ENCODE measurements at places on chromosomes 13 and 19.
A peak's percentile ranks its signal among the peaks of the same experiment; 100 is the strongest.

GRCh38 chr13:54706336-54706735 is 1677.7 kb downstream of the OLFM4 start:
- DNase-seq, result no peak

DNA sequence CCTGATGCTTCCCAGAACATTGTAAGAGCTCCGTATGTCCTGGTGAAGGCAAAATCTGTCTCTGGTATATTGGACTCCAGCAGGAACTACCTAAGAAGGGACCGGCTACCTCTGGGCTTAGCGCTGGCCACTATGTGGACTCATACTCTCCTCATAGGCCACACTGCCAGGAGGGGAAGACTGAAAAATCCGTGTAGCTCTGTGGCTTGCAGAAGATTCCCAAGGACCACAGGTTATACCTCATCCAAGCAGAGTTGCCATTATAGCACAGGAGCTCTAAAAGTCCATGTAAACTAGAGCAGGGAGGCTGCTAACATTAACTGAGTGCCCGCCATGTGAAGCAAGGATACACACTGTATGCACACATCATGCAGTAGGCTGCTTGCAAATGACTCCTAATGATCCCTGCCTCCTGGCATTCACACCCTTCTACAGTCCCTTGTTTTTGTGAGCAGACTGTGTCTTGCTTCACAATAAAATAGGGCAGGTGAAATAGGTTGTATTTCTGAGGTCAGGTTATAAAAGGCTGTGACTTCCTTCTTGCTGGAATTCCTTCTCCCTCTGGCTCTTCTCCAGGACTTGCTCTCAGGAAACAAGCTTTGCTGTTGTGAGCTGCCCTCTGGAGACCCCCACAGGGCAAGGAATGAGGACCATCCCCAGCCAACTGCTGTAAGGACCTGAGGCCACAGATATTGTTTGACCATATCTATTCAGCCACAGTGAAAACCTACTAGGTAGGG is 192.6 kb upstream of the UBL3 start:
- DNase-seq, result no peak

DNA sequence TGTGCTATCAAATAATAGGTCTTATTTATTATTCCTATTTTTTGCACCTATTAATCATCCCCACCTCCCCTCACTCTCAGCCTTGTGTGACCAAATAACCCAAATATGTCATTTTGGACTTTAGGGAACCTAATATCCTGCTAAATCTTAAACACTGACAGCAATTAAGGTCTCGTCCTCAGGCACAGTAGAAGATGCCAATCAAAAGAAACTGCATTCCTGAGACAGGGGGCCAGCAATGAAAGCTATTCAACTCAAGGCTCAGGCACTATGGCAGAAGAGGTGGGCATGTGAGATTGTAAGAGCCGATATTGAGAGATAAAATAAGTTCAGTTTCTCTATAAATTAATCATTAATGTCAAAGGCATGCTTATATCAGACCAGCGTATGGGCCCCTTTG is 1437.7 kb upstream of the PCDH9 start:
- no peak for DNase-seq

GRCh38 chr13:65343898-65344663 is 1886.1 kb downstream of the PCDH9 start:
- no peak for DNase-seq

- peak; percentile 39 for DNase-seq
Measured at GRCh38 chr13:51895906-51896888, 34.4 kb downstream of the CCDC70 start.

- DNase-seq, result no peak
Measured at GRCh38 chr19:8528500-8528899, 14.5 kb upstream of the ZNF414 start.

DNA sequence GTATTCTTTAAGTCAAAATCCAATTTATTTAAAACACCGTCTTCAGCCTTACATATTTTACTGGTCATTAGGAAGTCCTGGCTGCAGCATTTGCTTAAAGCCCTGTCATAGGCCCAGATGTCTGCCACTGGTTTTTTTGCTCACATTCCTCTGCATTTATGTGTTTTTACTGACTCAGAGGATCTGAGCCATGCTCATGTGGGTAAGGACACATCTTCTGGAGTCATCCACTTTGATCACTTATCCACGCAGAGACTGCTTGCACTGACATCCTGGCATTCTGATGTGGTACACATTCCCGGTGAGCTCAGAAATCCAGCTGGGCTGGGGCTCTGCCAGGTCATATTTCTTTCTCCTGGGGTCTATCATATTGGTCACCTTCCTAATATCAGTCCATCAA is 531.7 kb upstream of the ARGLU1 start:
- no peak for DNase-seq

- no peak for DNase-seq
Measured at GRCh38 chr13:44352202-44352601, 21.4 kb upstream of the SERP2 start.

DNA sequence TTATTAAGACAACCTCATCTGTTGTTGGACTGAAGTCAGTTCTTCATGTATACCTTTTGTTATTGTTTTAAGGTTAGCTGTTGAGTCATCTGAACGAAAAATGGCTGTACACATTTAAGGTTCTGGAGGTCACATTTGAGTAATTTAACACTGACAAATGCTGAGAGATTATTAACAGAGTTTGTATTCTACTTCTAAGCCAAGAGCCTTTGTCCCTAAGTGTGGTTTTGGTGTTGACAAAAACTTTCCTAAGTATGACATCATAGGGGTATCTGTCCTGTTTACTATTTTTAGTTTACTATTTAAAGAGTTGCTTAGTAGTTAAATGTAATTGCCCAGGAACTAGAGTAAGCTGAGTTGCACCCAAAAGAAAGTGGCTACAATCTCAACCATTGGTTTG is 71.9 kb downstream of the CDK8 start:
- DNase-seq, result no peak

GRCh38 chr13:95833719-95834118 is 156.8 kb downstream of the DNAJC3 start:
- no peak for DNase-seq

DNA sequence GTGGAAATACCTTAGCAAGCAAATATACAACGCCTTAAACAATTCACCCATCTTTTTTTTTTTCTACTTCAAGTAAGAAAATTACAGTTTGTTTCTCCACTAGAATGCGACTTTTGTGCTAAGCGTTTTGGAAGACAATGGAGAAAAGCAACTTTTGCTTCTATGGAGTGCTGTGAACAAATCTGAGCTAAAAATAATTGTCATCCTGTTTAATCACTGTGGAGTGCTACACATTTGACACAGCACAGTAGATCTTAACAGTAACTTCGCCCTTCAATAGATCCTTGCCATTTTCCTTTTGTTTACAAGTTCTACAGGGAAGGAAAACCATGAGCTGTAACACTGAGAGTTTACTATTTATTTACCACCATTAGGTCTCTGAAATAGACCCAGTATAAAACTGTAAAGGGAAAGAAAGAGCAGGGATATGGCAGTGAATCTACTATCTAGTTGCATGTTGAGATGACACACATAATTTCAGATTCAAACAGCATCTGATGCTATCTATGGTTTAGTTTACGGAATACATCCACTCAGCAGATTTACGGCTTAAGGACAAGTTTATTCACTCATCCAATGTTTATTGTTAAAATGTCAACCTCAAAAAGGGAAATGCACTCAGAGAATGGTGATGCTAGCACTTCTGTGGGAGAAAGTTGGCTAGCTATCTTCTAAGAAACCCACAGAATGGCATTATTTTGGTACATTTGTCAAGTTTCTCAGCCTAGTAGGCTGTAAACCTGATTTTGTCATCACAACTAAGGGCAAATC is 175.3 kb downstream of the VWA8 start:
- no peak for DNase-seq

GRCh38 chr13:46486270-46486669 is 66.7 kb upstream of the LRCH1 start:
- no peak for DNase-seq

DNA sequence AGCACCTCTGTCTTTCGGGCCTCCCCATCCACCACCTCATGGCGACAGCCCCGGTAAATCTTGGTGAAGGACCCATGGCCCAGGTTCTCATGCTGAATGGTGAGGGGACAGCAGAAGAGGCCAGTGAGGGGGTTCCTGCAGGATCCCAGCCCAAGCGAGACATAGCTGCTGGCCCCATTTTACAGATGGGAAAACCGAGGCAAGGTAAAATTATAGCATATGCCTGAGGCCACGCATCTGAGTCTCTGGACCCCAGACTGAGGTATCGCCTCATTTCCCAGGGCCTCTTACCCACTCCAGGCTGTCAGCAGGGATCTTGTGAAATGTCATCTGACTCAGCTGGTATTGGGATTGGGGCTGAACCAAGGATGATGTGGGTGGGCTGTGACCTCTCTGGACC is 9.8 kb downstream of the JAK3 start:
- no peak for DNase-seq

DNA sequence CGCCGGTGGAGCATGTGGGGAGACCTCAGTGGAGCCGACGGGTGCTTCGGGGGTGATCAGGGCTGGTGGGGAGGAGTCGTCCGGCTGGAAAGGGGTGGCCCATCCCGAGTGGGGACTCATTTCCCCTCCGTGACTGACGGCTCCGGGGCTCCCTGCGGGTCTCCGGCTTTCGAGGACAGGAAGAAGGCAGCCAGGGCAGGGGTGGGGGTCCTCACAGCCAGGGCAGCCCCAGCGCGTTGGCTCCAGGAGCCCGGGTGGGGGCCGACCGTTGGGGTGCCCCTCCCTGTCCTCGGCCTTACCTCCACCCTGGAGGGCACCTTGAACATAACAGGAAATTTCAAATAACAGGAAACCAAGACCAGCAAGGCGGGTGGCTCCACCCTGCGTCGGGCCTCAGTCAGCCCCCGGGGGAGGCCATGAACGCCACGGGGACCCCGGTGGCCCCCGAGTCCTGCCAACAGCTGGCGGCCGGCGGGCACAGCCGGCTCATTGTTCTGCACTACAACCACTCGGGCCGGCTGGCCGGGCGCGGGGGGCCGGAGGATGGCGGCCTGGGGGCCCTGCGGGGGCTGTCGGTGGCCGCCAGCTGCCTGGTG is at the start of gene S1PR4:
Gene S1PR4 (plus strand): TSS at position 393 of the 596 bp plus-strand sequence. CDS start 24 bp downstream, at position 417.
- no peak for DNase-seq

GRCh38 chr19:8113017-8113416 is 36.4 kb downstream of the FBN3 start:
- DNase-seq, result peak; percentile 16

GRCh38 chr19:44476559-44477408 is 23.5 kb downstream of the ZNF180 start:
- DNase-seq, result no peak

- no peak for DNase-seq
Measured at GRCh38 chr19:32566246-32566830, 14.7 kb upstream of the PDCD5 start.

GRCh38 chr13:98524793-98525192 is 52.1 kb downstream of the STK24 start:
- no peak for DNase-seq

GRCh38 chr13:99290894-99291293 is 16.3 kb downstream of the GPR183 start:
- DNase-seq, result no peak

DNA sequence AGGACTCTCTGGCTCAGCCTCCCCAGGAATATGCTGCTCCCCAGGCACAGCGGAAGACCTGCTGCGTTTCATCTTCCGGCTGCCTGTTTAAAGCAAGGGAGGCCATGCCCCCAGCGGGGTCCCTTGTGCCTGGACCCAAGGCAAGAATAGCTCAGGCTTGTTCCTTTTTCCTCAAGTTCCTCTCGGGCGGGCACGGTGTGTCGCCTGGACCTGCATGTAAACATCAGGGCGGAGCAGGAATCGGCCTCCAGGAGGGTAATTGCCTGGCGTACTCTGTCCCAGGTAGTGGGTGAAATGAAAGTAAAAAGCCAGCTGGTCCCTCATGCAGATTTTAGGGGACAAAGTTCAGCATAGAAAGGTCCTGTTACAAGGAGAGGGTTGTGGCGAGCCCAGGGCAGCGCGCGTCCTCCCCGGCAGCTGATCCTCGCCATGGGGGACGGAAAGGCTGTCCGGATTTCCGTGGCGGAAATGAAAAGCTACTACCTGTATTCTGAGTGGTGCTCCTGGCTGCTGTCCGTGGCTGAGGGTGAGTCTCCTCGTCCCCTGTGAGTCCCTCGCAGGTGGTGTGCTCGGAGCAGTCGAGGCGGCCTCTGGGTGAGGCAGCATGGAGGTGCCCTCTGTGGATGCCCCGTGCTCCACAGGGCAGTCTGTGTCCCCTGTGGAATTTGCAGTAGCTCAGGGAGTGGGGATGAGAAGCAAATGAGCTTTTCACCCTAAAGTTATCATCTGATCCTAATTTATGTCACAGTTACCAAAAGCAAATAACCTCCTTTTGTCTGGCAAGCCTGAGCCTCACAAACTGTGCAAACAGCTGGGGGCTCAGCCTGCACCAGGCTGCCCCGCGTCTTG is 16.2 kb downstream of the MCF2L start:
- DNase-seq, result no peak

DNA sequence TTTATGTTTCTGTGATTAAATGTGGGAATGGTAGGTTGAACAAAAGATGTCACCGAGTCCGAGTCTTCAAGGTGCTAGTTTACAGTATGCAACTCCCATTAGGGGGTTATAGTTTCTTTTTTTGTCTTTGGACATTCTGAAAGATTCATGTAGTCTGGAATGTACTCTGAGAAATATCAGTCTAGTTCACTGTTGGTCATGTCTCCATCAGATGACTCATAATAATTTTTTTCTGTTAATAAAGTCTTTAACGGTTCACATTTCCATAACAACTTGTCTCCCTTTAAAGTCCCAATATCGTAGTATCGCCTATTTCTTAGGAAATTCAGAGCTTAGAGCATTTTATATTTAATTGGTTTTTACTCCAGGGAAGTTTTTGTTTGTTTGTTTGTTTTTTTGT is 13.5 kb upstream of the ESD start:
- no peak for DNase-seq

DNA sequence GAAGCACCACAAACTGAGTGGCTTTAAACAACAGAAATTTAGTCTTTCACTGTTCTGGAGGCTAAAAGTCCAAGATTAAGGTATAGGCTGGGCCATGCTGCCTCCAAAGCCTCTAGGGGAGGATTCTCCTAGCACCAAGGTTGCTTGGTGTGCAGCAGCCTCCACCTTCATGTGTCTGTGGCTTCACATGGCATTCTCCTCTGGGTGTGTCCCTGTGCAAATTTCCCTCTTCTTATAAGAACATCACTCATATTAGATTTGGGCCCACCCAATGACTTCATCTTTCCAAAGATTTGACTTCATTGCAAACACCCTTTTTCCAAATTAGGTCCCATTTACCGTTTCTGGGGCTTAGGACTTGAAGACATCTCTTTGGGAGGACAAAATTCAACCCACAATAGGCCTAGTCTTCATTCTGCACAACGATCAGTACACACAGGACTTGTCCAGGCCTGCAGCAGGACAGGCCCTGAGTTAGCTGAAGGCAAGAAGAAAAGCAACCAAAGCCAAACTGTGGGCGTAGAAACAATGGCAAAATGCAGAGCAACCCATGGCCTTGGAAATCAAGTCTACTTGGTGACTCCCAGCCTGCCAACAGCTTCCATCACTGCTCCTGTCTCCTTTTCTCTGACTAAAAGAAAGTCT is 521.2 kb upstream of the NBEA start:
- DNase-seq, result no peak

GRCh38 chr19:20923077-20923871 is at the start of gene ZNF85:
Gene ZNF85 (plus strand): TSS chr19:20923251. CDS start chr19:20923401, 150 bp downstream.
- peak; percentile 95 for DNase-seq

- no peak for DNase-seq
Measured at GRCh38 chr19:6007866-6008265, 29.9 kb upstream of the RANBP3 start.

- DNase-seq, result no peak
Measured at GRCh38 chr19:18978616-18979015, 37.6 kb upstream of the HOMER3 start.
